ENCODE measurements at places on chromosomes 7 and 10.

- no peaks in the 10 kb centered on the region for H3K4me1 ChIP-seq
- H3K27ac ChIP-seq, result no peak overlapping the region
- no peak overlapping the region for H3K4me3 ChIP-seq
- peaks cover 3% of the 10 kb centered on the region for H3K36me3 ChIP-seq
Measured at GRCh38 chr7:156816943-156817572, 75.9 kb downstream of the LMBR1 start.

GRCh38 chr7:26216049-26216448, 14.5 kb downstream of the CBX3 start:
- no peaks in the 10 kb centered on the region for H3K27me3 ChIP-seq
- H3K4me3 ChIP-seq, result no peak overlapping the region
- DNase-seq, result no peak
- H3K36me3 ChIP-seq, result peaks cover 24% of the 10 kb centered on the region
- peaks cover 5% of the 10 kb centered on the region for H3K4me1 ChIP-seq

GRCh38 chr10:11120711-11121110, 103.0 kb downstream of the CELF2 start:
- H3K4me1 ChIP-seq, result peaks cover 3% of the 10 kb centered on the region
- no peak overlapping the region for H3K4me3 ChIP-seq
- peaks cover 8% of the 10 kb centered on the region for H3K27me3 ChIP-seq
- H3K36me3 ChIP-seq, result peaks cover 7% of the 10 kb centered on the region

DNA sequence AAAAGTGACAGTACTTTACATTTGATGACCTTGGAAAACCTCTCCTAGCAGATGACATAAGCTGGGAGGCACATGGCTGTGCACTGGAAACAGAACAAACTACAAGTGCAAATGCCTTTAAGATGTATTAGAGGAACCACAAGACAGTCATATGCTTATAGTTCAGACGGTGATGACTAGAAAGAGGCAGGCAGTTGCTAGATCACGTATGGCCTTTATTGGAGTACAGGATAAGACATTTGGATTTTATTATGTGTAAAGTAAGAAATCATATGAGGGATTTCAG, 290.0 kb downstream of the SORCS1 start:
- no peak overlapping the region for H3K27ac ChIP-seq
- no peak overlapping the region for H3K4me3 ChIP-seq
- no peaks in the 10 kb centered on the region for H3K4me1 ChIP-seq
- H3K36me3 ChIP-seq, result no peaks in the 10 kb centered on the region

- H3K27ac ChIP-seq, result peak overlapping the region; percentile 53
- no peak overlapping the region for H3K4me3 ChIP-seq
- no peak for DNase-seq
- peaks cover 45% of the 10 kb centered on the region for H3K4me1 ChIP-seq
- H3K36me3 ChIP-seq, result peaks cover 20% of the 10 kb centered on the region
Measured at GRCh38 chr10:62109587-62110293, 158.9 kb downstream of the RTKN2 start.

GRCh38 chr7:129952653-129953560, at the start of gene UBE2H:
Gene UBE2H (minus strand): TSS chr7:129952960. CDS start chr7:129952555, 405 bp downstream.
- peak within 1 kb of the TSS; percentile 99 for H3K27ac ChIP-seq
- H3K36me3 ChIP-seq, result peaks cover 7% of the 10 kb centered on the region

DNA sequence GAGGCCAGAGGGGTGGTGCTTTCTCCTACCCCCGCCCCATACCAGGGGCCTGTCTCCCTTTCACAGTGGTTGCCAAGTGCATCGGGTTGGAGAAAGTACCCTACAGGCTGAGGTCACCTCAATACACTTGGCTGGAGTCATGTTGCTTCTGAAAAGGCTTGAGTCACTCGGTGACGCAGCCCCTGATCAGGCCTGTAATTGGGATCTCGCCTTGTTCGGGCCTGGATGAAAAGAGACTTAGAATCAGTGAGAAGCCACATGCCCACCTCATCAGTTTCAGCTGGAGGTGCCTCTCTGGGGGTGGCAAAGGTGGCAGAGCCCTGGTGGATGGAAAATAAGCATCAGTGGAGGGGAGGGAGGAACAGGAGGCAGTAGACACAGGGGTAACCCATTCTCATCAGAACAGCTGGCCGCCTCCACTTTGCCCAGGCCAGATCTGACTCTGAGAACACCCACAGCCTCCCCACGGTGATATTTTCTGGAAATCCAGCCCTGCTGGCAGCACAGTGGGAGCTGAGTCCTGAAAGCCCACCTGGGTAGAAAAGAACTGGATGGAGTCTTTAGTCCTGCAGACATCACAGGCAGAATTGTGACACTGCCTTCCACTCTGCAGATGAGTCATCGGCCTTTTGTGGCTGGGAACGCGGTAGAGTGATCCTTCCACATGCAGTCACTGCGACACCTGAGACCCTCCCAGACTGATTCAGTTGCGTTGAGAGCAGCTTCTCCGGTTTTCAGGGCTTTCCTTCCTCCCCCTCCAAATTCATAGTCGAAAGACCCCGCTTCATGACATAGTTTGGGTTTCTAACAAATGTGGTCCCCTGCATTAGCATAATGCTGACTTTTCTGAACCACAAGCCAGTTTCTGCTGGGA, 108.0 kb downstream of the GRK5 start:
- H3K27me3 ChIP-seq, result peaks cover 87% of the 10 kb centered on the region
- peaks cover 51% of the 10 kb centered on the region for H3K4me1 ChIP-seq
- no peak overlapping the region for H3K4me3 ChIP-seq
- peak; percentile 71 for DNase-seq
- H3K27ac ChIP-seq, result peak overlapping the region; percentile 67
- peaks cover 13% of the 10 kb centered on the region for H3K36me3 ChIP-seq

GRCh38 chr7:28266402-28266801, 85.8 kb upstream of the JAZF1 start:
- H3K4me1 ChIP-seq, result no peaks in the 10 kb centered on the region
- no peak overlapping the region for H3K27ac ChIP-seq
- H3K4me3 ChIP-seq, result no peak overlapping the region
- H3K27me3 ChIP-seq, result peaks cover 10% of the 10 kb centered on the region

DNA sequence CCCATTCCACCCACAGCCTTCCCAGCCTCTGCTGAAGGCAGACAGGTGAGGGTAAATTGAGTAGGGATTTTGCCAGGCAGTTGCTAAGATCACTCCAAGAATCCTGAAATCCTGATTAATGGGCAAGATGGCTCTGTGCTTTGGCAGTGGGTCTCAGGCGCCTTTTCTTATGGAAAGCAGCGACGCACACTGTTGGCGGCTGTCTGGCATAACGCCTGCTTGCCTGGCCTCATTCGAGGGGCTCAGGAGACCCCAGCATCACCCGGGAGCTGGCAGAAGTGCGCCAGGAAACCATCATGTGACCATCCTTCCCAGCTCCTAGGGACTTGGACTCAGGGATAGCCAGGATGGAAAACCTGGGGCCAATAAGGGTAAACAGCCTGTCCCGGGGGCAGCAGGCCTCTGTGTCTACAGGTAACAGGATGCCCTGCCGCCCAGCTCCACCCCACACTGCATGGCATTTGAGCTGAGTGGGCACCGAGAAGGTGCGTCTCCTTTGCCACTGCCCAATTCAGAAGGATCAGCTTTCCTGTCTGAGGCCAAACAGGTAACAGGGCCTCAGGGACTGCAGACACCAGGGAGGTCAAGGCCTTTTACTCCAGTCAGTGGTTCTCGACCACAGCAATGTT, 98.6 kb downstream of the FAM53B start:
- DNase-seq, result no peak
- H3K27ac ChIP-seq, result peak overlapping the region; percentile 49
- H3K36me3 ChIP-seq, result peaks cover 29% of the 10 kb centered on the region

DNA sequence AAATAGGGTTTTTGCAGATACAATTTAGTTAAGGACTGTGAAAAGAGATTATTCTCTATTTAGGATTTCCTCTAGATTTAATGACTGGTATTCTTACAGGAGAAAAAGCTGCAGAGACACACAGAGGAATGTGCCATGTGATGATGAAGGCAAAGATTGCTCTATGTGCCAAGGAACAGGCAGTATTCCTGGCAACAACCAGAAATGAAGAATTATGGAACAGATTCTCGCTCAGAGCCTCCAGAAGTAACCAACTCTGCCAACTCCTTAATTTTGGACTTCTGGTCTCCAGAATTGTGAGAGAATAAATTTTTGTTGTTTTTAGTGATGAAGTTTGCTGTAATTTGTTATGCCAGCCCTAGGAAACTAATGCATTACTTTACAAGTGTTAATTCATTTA, 307.6 kb upstream of the SEMA3A start:
- H3K4me1 ChIP-seq, result no peaks in the 10 kb centered on the region
- H3K27me3 ChIP-seq, result no peaks in the 10 kb centered on the region
- H3K36me3 ChIP-seq, result no peaks in the 10 kb centered on the region

GRCh38 chr10:12041766-12042408, 722 bp downstream of the UPF2 start:
- H3K27me3 ChIP-seq, result no peaks in the 10 kb centered on the region
- peak overlapping the region; percentile 87 for H3K4me3 ChIP-seq
- H3K27ac ChIP-seq, result peak overlapping the region; percentile 99
- peaks cover 33% of the 10 kb centered on the region for H3K4me1 ChIP-seq
- DNase-seq, result peak; percentile 51

DNA sequence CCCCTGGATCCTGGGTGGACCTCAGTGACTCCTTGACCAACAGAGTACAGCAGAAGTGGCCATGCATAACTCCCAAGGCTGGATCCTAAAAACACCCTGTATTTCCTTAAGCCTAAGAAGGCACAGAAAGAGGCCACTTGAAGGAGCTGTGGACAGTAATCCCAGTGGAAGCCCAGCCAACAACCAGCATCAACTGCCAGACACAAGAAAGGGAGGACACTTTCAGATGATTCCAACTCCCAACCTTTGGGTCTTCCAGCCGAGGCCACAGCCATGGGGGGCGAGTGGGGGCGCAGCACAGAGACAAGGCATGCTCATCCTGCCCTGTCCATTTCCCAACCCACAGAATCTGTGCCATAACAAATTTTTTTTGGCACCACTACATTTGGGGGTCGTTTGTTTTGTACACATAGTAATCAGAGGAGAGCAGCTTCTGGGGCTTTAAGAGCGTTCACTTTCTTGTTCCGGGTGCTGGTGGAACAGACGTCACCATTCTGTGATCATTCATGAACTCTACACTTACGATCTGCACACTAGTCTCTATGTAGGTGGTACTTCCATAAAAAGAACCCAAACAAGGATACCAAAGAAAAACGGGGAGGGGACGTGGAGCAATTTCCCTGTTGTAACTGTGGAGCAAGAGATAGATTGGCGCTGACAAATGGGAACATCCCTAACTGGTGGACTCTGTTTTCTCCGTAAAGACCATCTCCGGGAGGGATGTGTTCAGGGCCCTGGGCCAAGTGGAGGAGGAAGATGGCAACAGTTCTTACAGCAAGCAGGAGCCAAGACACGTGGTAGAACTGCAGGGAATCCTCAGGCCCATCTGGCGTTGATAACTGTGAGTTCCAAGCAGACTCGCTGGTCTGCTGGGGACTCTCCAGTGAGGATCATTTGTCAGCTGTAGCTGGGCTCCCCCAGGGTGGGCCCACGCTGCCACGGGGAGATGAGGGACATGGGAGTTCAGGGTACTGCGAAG, 6.0 kb upstream of the SLC29A3 start:
- H3K27me3 ChIP-seq, result peaks cover 45% of the 10 kb centered on the region
- no peak for DNase-seq
- no peak overlapping the region for H3K4me3 ChIP-seq

DNA sequence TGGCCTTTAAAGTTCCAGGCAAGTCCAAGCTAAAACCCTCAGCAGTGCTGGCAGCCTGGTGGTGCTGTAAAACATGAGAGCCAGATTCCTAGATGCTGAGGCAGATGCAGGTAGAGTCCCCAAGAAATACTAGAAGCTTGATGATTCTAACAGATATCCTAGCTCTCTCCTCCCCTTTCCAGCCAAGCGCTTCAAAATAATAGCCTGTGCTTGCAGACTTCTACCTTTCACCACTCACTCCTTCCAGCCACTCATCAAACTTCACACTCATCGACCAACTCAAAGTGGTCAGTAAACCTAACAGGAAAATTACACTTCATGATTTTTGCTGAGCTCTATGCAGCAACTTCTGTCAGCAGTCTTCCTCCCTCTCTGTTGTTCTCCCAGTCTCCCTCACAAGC, 50.2 kb downstream of the LMBR1 start:
- no peaks in the 10 kb centered on the region for H3K27me3 ChIP-seq
- no peak overlapping the region for H3K27ac ChIP-seq
- DNase-seq, result no peak
- no peaks in the 10 kb centered on the region for H3K4me1 ChIP-seq
- no peak overlapping the region for H3K4me3 ChIP-seq

DNA sequence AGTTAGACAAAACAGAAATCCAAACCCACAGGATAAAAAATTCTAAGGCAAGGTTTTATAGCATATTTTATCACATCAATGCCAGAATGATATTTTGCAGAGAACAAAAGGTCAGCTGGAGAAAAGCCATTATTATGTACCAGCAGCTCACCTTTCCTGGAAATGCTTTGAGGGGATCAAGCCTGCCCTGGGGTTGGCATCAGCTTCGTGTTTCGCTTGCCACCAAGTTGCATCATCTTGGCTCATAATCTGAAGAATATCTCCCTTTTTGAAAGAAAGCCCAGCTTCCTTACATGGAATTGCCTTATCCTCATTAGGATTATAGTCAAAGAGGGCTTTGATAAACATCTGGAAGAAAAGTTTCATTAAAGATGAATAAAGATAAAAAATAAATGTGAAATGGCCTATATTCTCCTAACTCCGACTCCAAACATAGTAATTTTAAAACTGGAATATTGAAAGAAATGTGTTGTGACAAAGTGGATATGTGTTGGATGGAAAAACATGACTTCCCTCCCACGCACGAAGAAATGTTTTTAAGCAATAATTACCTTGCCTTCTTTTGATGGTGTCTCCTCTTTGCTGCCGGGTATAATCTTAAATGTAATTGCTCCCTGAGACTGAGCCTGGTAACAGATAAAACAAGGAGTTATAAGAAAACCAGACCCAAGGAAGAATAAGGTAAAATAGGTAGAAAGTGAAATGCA, 121.3 kb upstream of the ODAD2 start:
- no peak overlapping the region for H3K27ac ChIP-seq
- H3K4me3 ChIP-seq, result no peak overlapping the region
- no peak for DNase-seq

DNA sequence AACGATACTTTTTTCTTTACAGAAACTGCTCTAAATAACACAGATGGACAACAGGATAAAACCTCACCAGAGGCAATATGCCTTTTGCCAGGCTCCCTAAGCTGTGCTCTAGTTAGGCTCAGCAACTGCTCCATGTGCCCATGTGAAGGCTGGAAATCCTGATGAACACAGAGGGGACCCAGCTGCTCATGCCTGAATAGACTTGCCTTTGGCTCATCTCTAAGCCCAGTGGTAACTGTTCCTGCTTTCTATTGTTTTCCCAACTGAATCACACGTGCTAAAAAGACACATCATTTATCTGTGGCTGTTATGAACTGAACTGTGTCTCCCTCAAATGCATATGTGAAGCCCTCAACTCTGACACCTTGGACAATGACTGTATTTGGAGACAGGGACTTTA, 110.4 kb downstream of the RNF216 start:
- H3K27me3 ChIP-seq, result no peaks in the 10 kb centered on the region
- DNase-seq, result no peak
- no peak overlapping the region for H3K27ac ChIP-seq
- H3K4me1 ChIP-seq, result no peaks in the 10 kb centered on the region
- H3K36me3 ChIP-seq, result peaks cover 1% of the 10 kb centered on the region
- H3K4me3 ChIP-seq, result no peak overlapping the region

DNA sequence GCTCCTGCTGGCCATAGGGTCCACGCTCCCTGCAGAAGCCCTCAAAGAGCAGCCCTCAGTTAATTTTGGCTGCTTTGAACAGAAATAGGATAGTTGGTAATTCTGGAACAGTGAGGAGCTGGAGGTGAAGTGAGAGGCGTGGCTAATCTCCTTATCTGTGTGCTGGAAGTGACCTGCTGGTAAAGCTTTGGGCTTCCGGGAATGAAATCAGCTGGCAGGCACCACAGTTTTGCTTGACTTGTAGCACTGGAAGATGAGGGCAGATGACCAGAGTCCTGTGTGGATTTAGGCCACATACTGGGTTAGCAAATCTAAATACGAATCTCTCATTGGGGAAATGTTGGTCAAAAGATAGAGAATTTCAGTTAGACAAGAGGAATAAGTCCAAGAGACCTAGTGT, 10.2 kb downstream of the ATP6V0E2 start:
- peaks cover 12% of the 10 kb centered on the region for H3K36me3 ChIP-seq
- DNase-seq, result no peak
- H3K4me1 ChIP-seq, result peaks cover 14% of the 10 kb centered on the region
- H3K27ac ChIP-seq, result no peak overlapping the region
- H3K4me3 ChIP-seq, result no peak overlapping the region

All from activated naive CD4-positive, alpha-beta T cell treated with anti-CD3 and anti-CD28 coated beads, Interleukin-2, amount 10 ng/mL, durations not matched to agents 7 days and 5 days (primary cell).